ENCODE measurements at places on chromosomes 12 and 14. TPM values are rescaled to one million over a fixed set of nuclear protein-coding genes. Genes with fewer than 3 reads are reported as not detected.
A peak's percentile ranks its signal among the peaks of the same experiment; 100 is the strongest.

The SLC2A14 gene
- not detected for total RNA-seq

The PLEKHH1 gene
- total RNA-seq = 27.6 TPM

The KCNMB4 gene
- 5.0 TPM for total RNA-seq

The HNF1A gene
- not detected for total RNA-seq

The CD163L1 gene
- 27.0 TPM for total RNA-seq

The SALL2 gene
- total RNA-seq = 0.47 TPM

The NINJ2 gene
- not detected for total RNA-seq

The TAS2R31 gene
- total RNA-seq = 1.7 TPM

The STYK1 gene
- 4.4 TPM for total RNA-seq

The KLRC3 gene
- total RNA-seq = 1.8 TPM

The COX6A1 gene
- total RNA-seq = 464 TPM

The SLC5A8 gene
- not detected for total RNA-seq

The GTF2H3 gene
- 94.0 TPM for total RNA-seq

The FAM216A gene
- total RNA-seq = 10.1 TPM

DNA sequence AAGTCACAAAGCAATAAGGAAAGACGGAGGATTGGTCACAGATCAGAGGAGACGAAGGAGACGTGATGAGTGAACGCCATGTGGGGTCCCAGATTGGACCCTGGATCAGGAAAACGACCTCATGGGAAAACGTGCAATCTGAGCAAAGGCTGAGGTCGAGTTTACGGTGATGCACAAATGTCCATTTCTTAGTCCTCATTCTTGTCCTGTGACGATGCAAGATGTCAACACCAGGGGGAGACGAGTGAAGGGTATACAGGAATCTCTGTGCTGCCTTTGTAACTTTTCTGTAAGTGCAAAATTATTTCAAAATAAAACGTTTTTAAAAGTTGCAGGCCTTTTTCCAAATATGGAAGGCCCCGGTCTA lies 329.8 kb downstream of the MED13L start:
- no peak for DNase-seq

GRCh38 chr12:9736936-9737705 lies 4.2 kb upstream of the CLECL1 start:
- DNase-seq = no peak

DNA sequence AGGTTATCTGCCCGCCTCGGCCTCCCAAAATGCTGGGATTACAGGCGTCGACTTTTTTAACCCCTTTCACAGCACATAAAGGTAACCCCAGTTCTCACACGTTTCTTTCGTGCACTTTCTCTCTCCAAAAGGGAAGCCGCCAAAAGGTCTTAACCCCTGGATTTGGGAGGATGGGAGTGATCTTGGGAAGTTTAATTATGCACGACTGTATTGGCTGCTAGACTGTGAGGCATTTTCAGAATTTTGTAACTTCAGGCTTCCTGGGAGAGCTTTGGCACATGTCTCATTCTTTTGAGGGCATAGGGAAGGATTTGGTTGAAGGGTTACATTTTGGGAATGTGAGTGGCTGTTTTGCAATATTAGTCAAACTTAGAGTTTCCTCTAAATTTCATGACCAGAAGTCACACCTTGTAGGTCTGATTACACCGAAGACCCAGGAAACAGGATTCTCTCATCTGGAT lies 1.4 kb upstream of the SMARCC2 start:
- DNase-seq = no peak

GRCh38 chr14:104224131-104224505 lies 85.7 kb downstream of the KIF26A start:
- no peak for DNase-seq

- no peak for DNase-seq
Observed at GRCh38 chr12:52434081-52434733, at the start of gene KRT75. KRT75 (minus strand) TSS chr12:52434371; CDS start chr12:52434304, 67 bp downstream.

DNA sequence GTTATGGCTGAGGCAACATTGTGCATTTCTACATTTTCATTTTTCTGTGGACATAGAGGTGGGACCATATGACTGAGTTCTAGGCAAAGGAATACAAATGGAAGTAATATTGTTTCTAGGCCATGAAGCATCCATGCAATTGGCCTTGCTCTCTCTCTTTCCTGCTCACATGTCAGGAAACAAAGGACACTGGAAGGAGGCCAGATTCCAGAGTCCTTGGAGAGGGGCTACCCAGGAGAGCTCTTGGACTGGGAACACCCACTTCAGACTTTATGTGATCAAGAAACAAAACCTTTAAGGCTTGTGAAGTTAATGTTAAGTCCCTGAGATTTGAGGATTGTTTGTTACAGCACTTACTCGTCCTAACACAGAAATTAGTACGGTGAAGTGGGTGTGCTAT lies 32.8 kb downstream of the PDZRN4 start:
- DNase-seq = no peak

DNA sequence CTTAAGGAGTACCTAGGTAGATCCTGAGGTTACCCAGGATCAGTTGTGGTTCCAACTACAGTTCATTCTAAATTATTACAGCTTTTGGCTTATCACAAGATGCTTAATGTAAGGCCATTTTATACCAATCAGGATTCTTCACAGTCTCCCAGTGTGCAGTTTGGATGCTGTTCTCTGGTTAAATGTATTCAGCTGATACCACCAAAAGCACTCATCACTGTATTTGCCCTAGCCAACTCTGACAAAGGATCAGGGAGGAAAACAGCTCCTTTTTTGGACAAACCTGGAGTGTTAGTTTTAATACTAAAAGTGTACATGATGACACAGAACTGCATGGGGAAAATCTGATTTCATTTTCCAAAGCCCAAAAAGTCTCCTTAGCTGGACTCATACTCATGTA lies 19.5 kb downstream of the DMAC2L start:
- no peak for DNase-seq

GRCh38 chr12:77054851-77055250 lies 10.5 kb downstream of the E2F7 start:
- DNase-seq = no peak

- no peak for DNase-seq
Observed at GRCh38 chr14:22997676-22998323, 12.1 kb downstream of the C14orf93 start.

DNA sequence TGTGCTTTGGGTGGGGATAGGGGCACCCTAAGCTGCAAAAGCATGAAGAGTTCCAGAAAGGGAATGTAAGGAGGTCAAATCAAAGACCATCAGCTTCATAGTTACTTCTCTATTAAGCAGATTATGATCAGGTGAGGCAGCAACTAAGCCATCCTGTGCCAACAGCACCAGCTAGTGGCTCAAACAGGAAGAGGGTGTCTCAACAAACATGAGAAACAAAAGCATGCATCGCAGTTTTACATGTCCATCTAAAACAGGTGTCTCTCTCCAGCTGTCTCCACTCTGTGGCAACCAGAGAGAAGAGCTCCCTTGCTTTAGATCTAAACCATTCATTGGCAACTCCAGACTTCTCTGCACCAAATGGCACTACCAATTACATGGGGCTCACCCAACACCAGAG lies 52.9 kb downstream of the ACTN1 start:
- DNase-seq = no peak

GRCh38 chr14:63555572-63555971 lies 12.4 kb upstream of the PPP2R5E start:
- no peak for DNase-seq

GRCh38 chr12:14810953-14811483 lies 3.0 kb downstream of the SMCO3 start:
- no peak for DNase-seq

GRCh38 chr12:43277651-43278540 lies 274.1 kb downstream of the ADAMTS20 start:
- DNase-seq = no peak

DNA sequence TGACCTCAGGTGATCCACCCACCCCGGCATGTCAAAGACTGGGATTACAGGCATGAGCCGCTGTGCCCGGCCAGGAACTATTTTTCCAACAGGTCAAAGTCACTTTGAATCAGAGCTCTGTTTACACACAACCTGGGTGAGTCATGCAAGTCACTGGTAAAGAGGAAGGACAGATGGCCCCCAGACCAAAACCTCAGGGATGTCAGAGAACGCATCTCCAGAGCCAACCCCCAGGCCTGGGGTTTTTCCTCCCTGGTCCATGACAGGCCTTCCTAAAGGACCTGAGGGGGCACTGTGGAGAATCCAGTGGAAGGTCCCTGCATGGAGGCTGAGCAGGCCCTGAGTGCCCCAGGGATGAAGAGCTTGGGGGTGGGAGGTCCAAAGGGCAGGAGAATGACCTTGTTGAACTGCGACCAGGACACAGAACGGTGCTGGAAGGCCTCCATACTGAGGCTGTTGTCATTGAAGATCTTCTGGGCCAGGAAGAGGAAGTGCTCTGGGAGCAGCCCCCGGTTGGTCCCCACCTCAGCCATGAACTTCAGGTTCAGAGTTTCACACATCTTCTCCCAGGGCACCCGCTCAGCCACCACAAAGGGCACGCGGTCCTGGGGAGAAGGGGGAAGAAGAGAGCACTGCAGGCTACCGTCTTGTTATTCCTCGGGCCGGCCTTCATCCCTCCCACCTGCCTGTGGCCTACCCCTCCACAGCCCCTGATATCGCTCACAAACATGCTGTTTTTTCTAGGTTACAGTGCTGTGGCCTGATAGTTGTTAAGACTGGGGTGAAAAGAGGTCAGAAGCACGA lies 9.1 kb downstream of the STAT6 start:
- DNase-seq = no peak

GRCh38 chr14:77003960-77004710 lies 24.4 kb downstream of the IRF2BPL start:
- DNase-seq = no peak

- DNase-seq = no peak
Observed at GRCh38 chr12:120267736-120268135, 2.2 kb upstream of the PXN start.

- no peak for DNase-seq
Observed at GRCh38 chr14:103928011-103928890, at the start of gene TDRD9. TDRD9 (plus strand) TSS chr14:103928456; CDS start chr14:103928510, 54 bp downstream.

DNA sequence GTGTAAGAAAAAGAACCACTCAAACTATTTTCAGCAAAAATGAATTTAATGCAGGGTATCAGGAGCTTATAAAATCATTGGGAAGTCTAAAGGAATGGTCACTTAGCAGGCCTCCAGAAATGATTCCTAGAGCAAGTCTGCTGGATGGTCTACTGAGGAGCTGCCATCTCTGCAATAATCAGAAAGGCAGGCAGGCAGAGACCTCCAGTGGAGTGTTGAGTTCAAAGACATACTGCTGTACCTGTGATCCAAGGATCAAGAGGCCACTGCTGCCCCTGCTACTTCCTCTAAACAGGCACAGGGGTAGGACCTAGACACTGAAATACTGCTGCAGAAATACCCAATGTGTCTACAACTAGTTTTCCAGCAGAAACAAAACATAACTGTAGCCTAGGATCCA lies 14.5 kb upstream of the KICS2 start:
- DNase-seq = peak; percentile 10

DNA sequence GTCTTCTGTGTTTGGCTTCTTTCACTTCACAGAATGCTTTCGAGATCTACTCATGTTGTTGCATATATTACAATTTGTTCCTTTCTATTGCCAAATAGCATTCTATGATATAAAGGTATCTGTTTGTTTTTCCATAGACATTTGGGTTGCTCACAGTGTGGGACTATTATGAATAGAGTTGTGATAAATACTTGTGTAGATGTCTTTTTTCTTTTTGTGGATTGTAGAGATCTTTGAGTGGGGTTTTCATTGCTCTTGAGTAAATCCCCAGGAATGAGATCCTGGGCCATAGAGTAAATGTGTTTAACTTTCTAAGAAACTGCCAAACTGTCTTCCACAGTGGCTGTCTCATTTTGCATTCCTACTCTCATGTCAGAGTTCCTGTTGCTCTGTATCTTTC lies 24.9 kb upstream of the CEBPE start:
- DNase-seq = no peak

GRCh38 chr12:101604132-101604531 lies 9.4 kb downstream of the MYBPC1 start:
- DNase-seq = no peak

GRCh38 chr14:24310265-24310645 lies 315 bp downstream of the LTB4R2 start:
- DNase-seq = no peak

DNA sequence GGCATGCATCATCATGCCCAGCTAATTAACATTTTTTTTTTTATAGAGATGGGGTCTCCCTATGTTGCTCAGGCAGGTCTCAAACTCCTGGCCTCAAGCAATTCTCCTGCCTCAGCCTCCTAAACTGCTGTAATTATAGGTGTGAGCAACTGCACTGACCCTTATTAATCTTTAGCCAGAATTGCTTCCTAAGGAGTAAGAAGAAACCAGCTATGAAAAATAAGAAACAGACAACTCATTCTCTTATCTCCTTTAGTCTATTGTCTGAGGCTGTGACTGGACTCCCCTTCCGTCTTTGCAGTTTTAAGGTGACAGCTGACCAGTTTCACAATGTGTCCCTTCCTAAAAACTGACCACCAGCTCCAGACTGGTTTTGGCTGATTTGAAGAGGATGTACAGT lies 52.4 kb downstream of the EMP1 start:
- no peak for DNase-seq

DNA sequence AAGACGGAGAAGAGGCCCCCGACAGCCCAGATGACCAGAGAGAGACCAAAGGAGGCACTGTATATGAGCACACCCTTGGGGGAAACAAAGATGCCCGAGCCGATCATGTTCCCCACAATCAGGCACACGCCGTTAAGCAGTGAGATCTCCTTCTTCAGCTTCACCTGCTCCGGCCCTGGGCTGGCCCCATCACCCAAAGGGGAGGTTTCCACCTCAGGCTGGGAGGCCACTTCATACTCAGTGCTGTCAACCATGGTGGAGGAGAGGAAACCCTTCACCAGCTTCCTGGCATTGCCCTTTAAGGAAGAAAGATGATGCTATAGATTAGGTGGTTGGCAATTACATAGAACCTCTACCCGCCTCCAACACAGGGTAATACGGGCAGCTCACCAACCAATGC lies 2.1 kb downstream of the SLC7A7 start:
- no peak for DNase-seq

- peak; percentile 15 for DNase-seq
Observed at GRCh38 chr14:93903342-93904184, 23.6 kb upstream of the FAM181A start.

DNA sequence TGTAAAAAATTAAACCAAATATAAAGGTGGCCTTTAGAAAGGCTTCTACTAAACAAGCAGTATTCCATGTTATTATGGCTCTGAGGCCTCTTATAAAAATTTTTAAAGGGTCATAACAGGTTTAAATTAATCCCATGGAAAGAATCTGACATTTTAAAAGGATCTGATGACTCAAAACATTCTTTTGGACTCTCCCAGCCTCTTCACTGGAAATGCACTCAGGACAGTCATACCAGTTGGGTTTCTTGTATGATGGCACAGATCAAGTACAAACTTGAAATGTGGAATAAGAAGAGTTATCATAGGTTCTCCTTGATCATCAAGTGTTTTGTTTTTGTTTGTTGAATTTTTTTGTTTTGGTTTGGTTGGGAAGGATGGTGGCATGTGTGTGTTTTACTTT lies 50.8 kb downstream of the PPP2R5E start:
- no peak for DNase-seq

GRCh38 chr12:108576660-108577234 lies 14.4 kb downstream of the ISCU start:
- DNase-seq = no peak

GRCh38 chr12:13386323-13387039 lies 190.0 kb downstream of the EMP1 start:
- DNase-seq = no peak
